ENCODE measurements at places on chromosomes 7 and 10.

- no peak for DNase-seq
Measured at GRCh38 chr7:155323001-155323638, 25.4 kb downstream of the INSIG1 start.

- no peak for DNase-seq
Measured at GRCh38 chr10:88361494-88361893, 221.6 kb downstream of the RNLS start.

DNA sequence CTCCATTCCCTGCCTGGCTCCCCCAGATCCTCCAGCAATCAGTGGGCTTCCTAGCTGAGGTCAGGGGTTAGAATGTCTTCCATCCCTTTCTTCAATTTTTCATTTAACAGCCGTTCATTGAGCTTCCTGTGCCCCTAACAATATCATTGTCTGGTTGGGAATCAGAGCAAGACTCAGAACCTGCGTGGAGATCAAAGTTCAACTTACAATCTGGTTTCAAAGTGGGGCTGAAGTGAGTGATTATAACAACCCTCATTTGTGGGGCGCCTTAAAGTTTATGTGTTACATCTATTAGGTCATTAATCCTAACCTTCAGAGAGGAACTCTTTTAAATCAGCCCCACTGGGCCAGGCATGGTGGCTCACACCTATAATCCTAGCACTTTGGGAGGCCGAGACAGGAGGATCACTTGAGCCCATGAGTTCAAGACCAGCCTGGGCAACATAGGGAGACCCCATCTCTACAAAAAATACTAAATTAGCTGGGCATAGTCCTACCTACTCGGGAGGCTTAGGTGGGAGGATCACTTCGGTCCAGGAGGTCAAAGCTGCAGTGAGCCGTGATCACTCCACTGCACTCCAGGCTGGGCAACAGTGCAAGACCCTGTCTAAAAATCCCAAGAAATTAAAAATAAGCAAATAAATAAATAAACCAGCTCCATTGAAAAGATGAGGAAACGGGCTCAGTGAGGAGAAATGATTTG lies 45.4 kb upstream of the SLF2 start:
- DNase-seq, result no peak

DNA sequence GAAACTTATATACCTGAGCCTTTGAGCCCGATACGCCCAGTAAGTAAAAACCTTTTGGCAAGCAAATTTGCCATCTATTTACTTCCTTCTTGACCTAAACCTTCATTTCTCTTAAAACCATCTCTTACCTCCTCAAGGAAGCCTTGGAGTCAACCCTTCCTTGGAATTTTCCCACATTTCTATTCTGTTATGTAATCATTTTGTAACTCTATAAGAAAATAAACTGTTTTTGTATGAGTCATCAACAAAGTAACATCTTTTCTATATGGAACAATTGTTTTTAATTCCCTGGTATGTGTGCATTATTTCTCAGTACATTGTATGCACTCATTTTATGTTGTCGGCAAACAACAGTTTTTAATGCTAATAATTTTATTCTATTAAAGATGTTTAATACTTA lies 162.0 kb downstream of the TEX36 start:
- DNase-seq, result no peak

DNA sequence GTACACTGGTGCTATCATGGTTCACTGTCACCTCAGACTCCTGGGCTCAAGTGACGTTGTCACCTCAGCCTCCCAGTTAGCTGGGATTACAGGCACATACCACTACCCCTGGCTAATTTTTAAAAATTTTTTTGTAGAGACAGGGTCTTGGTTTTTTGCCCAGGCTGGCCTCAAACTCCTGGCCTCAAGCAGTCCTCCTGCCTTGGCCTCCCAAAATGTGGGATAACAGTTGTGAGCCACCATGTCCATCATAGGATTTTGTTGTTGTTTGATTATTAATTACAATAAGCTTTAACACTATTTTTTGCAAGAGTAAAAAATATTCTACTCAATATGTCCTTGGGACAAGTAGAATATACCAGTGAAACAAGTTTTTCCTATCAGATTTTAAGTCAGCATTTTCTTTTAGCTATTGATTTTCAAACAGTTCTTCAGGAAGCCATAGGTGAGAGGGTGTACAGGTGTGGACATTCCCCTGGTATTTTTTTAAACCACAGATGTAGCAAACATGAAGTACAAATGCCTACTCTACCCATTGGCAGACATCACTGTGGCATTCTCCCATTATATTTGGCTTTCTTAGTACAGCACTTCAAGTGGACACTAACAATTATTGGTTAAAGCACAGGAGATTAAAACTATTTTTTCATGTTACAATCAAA lies 18.7 kb downstream of the KMT2E start:
- DNase-seq, result no peak

DNA sequence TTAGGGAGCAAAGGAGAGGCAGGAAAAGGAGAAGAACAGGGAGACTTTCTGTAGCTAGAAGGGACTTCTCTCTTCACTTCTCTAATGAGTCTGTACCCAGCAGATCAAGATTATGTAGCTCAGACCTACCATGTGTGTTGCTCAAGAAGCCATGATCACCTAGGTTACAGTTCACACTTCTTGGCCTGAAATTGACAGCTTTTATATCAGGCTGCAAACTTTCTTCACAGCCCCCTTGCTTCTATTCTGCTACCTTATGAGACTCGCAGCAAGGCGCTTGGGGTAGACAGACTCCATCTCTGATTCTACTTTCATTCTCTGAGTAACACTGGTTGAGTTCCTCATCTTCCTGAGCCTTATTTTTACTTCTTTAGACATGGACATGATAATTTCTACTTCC lies 19.6 kb upstream of the GIMAP2 start:
- no peak for DNase-seq

DNA sequence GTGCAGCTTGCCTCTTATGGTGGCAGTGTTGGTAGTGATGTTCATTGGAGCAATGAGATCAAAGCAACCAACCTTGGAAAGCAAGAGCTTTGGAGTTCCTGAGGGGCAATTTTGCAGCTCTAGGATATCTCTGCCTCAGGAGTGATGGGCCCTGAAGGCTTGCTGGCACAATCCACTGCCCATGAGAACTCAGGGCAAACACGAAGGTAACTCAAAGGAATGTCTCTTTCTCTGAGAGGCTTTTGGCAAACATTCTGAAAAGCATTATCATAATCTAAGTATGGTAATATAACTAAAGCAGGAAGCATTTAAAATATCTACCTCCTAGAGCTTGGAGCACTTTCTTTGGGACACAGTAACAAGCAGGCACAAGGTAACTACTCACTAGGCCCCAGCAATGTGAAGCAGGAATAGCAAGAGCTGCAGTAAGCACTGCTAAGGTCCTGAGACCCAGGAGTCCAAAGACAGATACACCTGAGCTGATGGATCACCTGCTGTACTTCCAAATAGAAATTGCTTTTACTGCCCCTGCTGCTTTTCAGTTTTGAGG lies 103.1 kb downstream of the NRF1 start:
- no peak for DNase-seq

- DNase-seq, result no peak
Measured at GRCh38 chr7:12757443-12757842, 70.0 kb downstream of the ARL4A start.

GRCh38 chr7:21326921-21327320 lies 101.0 kb upstream of the SP4 start:
- DNase-seq, result no peak

- DNase-seq, result no peak
Measured at GRCh38 chr7:156094350-156095146, 282.3 kb upstream of the SHH start.

- no peak for DNase-seq
Measured at GRCh38 chr10:35898716-35899440, 256.8 kb upstream of the FZD8 start.

DNA sequence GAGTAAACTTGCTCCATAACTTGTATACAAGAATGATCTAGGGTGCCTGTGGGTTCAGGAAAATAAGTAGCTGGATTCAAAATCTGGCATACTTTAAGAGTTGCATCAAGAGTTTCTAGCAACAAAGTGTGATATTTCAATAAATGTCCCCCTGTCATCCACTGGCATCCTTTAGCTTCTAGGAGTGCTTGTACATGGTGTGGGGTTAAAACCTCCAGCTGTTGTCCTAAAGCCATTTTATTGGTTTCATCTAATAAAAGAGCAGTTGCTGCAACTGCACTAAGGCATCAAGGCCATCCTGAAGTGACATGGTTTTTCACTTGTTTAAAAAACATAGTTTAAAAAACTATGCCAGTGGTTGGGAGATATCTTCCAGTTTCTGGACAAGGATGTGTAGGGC lies 148.4 kb downstream of the INHBA start:
- no peak for DNase-seq

DNA sequence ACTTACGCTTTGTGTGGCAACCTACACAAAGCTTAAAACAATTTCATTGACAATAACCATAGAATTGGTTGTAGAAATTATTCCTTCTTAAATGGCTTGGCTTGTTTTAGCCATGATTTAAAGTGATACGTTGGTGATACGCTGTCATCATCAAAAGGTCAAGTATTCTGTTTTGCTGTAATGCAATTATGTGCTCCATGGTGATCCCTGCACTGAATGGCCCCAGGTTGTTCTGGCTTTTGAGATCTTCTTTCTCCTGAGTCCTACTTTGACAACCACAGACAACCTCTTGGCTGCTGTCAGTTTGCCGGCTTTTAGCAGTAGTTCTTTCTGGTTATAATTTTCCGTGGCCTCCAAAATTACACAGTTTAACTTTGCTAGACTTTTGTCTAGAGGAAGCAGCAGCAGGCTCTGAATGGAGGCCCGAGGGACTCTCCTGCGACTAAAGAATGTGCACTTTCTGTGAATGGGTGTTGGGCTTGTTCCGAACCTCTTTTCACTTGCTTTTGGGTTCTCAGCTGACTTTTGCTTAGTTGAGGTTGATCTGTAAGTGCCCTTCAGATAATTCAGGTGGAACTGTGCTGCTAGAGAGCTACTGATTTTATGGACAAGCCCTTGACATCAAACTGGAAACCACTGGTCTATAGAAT lies 104.7 kb downstream of the TMEM178B start:
- DNase-seq, result no peak

GRCh38 chr10:80100861-80101695 lies 22.6 kb downstream of the TMEM254 start:
- no peak for DNase-seq
